Activated T-helper 17 cell treated with anti-CD3 and anti-CD28 coated beads, Interleukin-2, amount 50 U/mL, for 72 hours (primary cell): ENCODE measurements at places on chromosomes 5 and 9.

DNA sequence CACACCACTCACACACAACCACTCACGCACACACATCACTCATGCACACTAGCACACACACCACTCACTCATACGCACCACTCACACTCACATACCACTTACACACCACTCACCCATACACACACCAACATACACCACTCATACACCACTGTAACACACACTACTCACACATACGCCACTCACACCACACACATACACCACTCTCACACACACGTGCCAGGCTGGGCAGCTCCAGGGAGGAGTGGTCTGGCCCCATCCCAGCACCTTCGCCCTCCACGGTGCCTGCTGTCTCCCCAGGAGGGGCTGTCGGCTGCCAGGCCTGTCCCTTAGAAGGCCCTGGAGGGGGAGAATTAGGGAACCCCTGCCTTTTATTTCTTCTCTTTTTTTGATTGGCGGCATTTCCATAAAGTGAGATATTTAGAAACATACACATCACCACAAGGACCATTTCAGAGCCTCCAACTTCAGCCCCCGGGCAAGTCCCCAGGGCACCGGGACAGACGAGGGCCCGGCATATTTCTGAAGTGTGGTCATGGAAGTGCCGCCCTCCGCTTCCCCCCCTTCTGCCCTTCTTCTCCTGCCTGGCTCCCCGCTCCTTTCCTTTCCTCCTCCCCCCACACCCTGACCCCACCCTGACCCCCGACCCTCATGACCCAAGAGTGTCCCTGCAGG, 6.3 kb upstream of the ASB6 start:
- ATAC-seq = no peak

DNA sequence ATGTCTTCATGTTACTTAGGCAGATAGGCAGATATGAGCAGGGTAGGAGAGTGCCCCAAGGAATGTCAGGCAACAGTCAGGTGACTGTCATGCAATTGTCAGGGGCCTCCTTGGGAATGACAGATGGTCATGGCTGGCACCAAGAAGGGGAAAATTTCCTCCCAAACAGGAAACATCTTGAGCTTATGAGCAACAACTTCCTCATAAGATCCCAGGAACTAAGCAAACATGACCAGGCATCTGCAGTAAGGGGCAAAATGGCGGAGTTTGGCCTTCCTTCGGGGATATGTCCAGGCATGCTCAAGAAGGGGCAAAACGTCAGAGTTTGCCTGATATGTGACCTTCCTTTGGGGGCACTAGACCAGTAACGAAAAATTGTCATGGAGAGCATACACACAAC, 591.8 kb downstream of the PDE4D start:
- no peak for ATAC-seq

DNA sequence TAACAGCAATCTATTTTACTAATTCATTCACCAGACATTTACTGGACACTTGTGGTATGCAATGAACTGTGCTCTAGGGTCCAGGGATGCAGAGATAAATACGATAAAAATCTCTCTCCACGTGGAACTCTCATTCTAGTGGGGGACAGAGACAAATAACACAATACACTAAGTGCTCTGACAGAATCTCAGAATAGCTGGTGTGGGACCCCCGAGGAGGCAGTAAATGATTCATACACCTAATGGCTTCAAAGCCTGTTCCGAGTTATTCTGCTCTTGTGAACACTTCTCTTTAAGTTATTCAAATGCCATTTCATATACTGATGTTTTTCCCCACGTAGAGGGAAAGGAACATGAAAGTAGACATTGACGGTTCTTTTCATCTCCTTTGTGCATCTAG, 302.0 kb upstream of the PDE4D start:
- no peak for ATAC-seq

DNA sequence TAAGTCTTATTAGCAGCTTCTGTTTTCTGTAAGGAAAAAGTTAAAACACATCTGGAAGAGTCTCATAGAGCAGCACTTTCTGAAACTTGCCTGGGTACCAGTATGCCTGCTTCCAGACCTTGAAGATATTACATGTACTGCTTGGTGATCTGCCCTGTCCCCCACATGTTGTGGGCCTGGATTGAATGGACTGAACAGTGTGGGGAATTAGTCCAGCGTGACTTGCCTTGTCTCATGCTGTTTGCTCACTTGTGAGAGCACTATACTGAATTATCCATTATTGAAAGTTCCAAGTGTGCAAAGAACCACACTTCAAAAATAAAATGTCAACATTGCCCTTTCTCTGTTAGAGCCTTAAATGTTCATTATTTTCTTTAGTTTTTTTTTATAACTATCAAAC, 8.9 kb downstream of the CTNNA1 start:
- no peak for ATAC-seq

- ATAC-seq = no peak
Measured at GRCh38 chr5:126280846-126281245, 142.4 kb upstream of the GRAMD2B start.

DNA sequence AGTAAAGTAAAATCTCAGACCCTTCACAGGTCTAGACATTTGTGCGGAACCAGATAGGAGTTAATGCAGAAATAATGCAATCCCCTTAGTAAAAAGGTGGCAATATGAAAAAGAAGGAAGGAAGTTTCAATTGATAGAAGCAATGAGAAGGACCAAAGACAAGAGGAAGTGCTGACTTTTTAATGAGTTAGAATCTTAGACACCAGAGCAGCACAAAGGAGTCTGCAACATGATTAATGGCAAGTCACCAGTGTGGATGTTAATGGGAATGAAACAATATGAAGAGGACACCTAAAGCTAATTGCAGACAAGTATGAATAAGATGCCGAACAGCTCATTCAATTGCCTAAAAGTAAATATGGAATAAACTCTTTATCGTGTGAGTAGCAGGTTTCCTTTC, 50.9 kb downstream of the MEGF9 start:
- ATAC-seq = no peak

DNA sequence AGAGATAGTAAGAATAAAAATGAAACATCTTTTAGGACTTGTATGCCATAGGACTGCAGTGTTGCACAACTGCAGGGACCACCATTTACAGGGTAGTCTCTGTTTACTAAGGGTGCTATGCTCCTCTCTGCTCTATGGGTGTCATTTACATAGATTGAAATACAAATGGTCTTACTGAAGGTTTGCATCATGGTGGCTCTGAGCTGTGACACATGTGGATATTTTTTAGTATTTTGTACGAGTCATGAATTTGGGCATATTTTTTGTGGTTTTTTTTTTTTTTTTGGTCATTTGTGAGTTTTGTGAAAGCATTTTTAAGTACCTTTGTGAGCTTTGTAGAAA, 47.4 kb downstream of the CSNK1G3 start:
- ATAC-seq = peak; percentile 66

GRCh38 chr9:5515261-5515650, 4.9 kb downstream of the PDCD1LG2 start:
- no peak for ATAC-seq

GRCh38 chr5:4196744-4197143, 601.1 kb downstream of the IRX1 start:
- ATAC-seq = no peak

DNA sequence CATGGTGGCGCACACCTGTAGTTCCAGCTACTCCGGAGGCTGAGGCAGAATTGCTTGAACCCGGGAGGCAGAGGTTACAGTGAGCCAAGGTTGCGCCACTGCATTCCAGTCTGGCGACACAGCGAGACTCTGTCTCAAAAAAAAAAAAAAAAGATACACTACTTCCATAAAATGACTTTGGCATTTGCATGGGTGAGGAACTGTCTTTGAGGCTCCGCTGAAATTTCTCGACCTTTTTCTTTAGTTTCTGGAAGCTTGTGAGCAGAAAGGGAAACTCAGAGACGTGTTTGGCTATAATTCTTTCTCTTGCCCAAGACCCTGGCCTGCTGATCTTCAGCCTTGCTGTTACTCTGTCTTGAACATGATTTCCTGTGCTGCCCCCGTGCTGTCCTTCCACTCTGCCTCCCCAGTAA, 37.3 kb downstream of the SPIN1 start:
- no peak for ATAC-seq

DNA sequence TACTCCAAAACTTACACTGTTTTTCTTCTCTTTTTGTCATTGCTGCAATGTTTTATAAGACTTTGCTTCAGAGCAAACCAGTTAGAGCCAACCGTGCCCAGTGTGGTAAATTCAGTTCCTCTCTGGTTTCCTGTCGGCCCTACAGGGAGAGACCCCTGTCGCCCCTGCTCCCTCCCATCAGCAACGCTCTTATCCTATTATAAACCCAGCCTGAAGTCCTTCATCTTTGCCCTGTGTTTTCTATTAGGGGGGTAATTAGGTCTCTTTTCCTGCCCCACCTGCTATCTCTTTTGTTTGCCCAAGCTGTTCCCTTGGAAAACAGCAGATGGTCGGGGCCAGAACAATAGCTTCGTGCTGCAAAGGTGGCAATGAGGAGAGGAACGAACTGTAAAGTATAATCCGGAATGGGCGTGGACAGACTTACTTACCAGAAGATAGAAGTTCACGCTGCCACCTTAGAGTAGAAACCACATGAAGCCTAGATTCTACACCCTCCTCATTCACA, 21.4 kb upstream of the OTULINL start:
- ATAC-seq = peak; percentile 24

DNA sequence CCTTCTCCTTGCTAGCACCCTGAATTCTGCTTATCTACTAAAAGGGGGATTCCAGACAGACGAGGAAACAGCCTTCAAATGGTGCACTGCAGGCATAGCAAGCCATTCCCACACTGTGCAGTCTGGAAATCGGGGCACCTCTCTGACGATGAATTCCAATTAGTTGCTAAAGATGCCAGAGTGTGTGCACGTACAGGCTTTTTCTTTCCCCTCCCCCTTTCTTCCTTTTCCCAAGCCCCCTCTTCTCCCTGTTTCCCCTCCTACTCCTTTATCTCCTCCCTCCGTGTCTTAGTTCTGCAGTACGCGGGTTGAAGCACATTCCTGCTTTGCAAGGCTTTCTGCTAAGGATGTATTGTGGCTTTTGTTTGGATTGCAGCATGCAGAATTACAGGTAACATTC, at the start of gene GPR21:
Gene GPR21 (plus strand): TSS at position 316 of the 400 bp plus-strand sequence. CDS start 900 bp downstream, outside the sequence.
- no peak for ATAC-seq

GRCh38 chr9:130900701-130901497, 4.3 kb upstream of the QRFP start:
- no peak for ATAC-seq

- ATAC-seq = no peak
Measured at GRCh38 chr9:125172031-125172755, 17.4 kb downstream of the PPP6C start.

DNA sequence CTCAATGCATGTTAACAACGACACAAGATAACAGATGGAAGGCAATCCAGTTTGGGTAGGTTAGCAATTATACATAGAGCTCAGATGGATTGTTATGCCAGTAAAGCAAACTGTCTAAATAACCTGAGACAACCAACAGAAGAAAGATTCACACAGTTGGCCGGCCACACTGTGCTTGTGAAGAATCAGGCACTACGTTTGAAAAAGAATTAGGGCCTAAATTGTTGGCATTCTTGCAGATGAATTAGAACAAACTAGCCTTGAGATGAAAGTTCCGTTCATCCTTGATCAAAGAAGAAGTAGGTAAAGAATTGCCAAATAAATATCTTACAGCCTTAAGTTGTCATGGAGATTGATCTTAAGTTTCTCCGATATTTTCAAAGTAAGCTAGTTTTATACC, 210.6 kb downstream of the CDH18 start:
- no peak for ATAC-seq

GRCh38 chr5:146344155-146345118, 5.8 kb downstream of the POU4F3 start:
- ATAC-seq = peak; percentile 16

DNA sequence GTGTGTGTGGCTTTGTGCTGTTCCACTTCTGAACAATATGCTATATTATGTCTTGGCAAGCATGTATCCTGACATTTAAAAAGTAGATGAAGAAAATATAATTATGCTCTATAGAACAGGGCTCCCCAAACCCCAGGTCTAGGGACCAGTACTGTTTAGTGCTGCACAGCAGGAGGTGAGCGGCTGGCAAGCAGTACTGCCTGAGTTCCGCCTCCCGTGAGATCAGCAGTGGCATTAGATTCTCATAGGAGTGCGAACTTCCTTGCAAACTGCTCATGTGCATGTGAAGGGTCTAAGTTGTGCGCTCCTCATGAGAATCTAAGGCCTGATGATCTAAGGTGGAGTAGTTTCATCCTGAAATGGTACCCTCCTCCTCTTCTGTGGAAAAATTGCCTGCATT, 979.1 kb upstream of the CTNND2 start:
- ATAC-seq = no peak

- ATAC-seq = peak; percentile 85
Measured at GRCh38 chr9:100216178-100216787, 117.2 kb downstream of the INVS start.

DNA sequence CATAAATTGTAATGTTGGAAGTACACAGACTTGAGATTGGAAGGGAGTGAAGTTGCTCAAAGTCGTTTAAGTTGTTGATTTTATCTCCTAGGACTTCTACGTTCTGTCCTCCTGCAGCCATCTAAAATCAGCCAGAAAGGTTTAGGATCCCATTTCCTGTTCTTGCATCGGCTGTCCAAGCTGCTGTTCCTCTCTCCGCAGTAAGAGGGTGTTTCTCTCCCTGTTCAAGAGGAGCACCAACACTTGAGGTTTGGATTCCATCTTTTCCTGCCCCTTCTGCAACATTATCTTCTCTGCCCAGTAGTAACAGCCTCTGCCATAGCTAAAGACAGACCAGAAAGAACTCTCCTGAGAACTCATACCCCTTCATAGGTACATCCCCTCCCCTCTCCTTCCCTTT, 373.4 kb downstream of the GADD45G start:
- ATAC-seq = no peak

- ATAC-seq = no peak
Measured at GRCh38 chr9:107734256-107735013, 244.9 kb upstream of the KLF4 start.

- no peak for ATAC-seq
Measured at GRCh38 chr9:112445196-112445595, 41.4 kb upstream of the KIAA1958 start.

DNA sequence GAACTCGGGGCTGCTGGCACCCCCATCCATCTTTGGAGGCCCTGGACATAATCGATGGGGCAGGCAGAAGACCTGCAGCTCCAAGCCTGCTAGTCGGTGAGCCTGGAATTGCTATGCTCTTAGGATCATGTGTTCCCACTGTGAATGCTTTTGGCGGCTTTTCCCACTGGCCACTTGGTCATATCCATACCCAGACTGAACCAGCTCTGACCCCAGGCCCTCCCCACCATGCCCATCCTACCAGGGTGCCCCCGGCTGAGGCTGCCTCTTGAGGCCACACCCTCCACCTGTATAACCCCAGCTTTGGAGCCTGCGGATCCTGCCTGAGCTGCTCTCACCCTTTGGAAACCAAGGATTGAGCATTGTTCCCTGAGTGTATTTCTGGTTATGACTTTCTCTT, 113.5 kb downstream of the TENT4A start:
- ATAC-seq = no peak

- peak; percentile 17 for ATAC-seq
Measured at GRCh38 chr5:119393746-119394145, 37.9 kb downstream of the TNFAIP8 start.

GRCh38 chr5:6708814-6709213, 4.4 kb upstream of the TENT4A start:
- ATAC-seq = no peak
